WERI-Rb-1 (cell line): ENCODE measurements at places on chromosomes 3 and 15.

DNA sequence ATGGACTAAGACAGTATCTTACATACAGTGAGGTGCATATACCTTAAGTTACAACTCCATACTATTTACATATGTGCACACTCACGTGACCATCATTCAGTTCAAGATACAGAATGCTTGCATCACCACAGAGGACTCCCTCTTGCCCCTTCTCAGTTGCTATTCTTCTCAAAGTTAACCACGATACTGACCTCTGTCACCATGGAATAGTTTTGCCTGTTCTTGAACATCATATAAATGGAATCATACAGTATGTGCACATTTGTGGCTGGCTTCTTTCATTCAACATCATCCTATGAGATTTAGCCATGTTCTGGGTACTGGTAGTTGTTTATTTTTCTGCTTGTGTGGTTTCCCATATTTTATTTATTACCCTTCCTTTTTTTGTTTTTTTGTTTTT, 10.4 kb upstream of the ZSCAN2 start:
- no peak for DNase-seq

DNA sequence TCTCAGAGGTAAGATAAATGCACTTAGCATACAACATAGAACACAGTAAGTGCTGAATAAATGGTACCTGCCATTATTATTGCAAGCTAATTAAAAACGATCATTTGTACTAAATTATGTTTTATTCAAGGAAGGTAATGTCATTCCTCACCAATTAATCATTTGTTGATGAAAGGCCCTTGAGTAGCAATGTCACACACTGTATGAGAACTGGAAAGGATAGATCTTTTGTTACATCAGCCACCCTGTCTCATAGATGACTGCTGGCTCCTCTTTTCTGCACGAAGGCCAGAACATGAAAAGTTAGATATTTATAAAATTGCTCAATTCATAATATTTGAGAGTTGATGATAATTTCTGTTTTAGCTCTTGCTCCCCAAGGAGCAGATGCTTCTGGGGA, 415.4 kb downstream of the RBMS3 start:
- DNase-seq: no peak

GRCh38 chr3:133124511-133124910, 86.3 kb downstream of the TMEM108 start:
- no peak for DNase-seq

GRCh38 chr3:172384836-172385235, 63.4 kb downstream of the GHSR start:
- no peak for DNase-seq

DNA sequence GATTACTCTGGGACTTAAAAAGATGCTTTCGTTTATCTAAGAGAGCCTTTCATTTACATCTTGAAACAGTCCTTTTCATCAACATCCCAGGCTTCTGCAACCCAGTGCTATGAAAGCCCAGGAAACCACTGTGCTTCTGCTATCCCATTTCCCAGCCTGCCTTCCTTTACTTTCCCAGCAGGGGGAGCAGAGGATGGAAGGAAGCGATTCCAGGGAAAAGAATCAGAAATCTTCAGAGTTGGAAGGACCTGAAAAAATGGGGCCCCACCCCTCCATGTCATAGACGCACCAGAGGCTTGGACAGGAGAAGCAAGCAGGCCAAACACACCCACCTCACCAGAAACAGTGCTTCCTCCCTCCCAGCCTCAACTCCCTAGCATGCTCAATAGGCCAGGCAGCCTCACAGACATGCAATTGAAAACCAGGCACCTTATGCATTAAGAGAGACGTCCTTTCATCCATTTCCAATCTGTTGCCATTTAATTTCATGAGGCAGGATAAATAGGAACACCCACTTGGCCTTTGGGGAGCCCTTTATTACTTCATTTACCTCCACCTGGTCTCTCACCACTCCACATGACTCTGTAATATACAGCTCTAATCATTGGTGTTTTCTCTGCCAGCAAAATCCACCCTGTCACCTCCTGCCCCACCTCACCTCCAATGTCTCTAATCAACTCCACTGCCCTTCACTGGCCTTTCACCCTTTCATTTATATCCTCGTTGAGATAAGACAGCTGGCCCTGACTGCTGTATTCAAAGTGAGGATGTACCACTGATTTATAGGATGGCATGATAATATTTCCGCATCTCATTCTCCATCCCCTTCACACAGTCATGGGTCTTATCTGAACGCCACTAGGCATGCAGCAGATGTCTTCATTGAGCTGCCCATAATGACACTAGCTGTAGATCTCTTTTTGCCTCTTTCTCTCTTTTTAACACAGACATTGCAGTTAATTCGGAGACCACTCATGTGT, 583.9 kb downstream of the NTRK3 start:
- DNase-seq: peak; percentile 61

DNA sequence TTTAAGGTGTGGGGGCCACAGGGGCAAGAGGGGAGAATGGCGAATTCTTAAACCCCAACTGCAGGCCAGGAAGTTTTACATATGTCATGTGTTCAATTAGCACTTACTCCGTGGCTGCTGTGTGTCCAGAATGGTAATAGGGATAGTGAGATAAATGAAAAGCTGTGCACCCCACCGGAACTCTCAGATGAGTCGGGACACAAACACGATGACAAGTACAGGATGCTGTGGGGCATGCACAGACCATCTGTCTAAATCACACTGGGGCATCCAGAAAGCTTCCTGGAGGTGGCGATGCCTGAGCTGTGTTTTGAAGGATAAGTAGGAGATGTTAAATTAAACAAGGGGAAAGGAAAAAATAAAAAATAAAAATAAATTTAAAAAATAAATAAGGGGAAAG, 18.3 kb upstream of the TMEM158 start:
- DNase-seq: no peak

DNA sequence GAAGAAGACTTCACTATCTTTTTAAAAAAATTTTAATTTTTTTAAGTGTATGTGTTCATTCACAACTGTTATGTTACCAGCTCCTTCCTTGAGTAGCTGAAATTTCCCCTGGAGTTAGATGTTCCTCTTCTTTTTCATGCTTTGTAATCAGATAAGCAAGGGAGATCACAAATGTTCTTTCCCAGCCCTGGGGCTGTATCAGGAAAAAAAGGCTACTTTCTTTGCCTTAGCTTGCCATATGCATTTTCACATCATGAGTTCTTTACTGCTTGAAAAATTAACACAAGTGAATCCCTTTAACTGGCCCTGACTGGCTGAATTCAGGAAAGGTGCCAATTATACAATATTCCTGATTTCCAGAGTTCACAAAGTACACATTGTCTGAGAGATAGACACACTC, 353.2 kb upstream of the ATP11B start:
- DNase-seq: no peak

DNA sequence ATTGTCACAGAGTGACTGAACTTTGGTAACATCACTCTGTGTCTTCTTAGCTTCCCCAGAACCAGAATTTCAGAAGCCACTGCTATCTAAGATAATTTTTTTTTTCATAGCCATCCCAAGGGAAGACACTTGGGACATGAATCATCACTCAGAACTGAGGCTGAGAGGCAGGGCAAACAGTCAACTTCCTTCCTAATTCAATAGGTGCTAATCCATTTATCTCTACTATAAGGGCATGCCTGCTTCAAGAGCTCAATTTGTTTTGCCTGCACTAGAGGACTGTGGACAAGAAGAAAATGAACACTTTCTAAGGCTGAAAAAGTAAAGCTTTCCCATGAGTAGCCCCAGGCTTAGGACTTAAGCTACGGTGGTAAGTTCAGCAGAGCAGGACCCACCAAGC, 56.7 kb upstream of the MYRIP start:
- no peak for DNase-seq

DNA sequence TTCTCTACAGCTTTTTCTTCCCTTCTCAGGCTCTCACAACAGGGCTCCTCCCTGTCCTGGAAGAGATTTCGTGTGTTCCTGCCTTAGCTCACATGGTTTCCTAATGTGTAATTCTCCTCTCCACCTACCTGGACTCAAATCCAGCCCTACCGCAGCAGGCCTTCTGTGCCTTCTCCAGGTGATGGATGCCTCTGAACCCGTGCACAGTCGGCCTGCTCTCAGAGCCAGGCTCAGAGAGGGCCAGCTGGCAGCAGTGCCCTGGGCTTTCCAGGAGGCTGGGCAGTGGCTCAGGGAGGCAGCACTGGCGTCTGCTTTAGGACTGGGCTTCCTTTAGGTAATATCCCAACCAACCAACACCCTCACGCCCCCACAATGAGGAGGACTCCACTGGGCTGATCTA, 123.2 kb upstream of the TMC3 start:
- DNase-seq: no peak

GRCh38 chr15:44792715-44793114, 56.4 kb downstream of the TRIM69 start:
- DNase-seq: no peak

GRCh38 chr3:14150491-14151230, 25.8 kb downstream of the TMEM43 start:
- DNase-seq: no peak
